Naive B cell (primary cell): ENCODE measurements at places on chromosomes 12 and 14.

DNA sequence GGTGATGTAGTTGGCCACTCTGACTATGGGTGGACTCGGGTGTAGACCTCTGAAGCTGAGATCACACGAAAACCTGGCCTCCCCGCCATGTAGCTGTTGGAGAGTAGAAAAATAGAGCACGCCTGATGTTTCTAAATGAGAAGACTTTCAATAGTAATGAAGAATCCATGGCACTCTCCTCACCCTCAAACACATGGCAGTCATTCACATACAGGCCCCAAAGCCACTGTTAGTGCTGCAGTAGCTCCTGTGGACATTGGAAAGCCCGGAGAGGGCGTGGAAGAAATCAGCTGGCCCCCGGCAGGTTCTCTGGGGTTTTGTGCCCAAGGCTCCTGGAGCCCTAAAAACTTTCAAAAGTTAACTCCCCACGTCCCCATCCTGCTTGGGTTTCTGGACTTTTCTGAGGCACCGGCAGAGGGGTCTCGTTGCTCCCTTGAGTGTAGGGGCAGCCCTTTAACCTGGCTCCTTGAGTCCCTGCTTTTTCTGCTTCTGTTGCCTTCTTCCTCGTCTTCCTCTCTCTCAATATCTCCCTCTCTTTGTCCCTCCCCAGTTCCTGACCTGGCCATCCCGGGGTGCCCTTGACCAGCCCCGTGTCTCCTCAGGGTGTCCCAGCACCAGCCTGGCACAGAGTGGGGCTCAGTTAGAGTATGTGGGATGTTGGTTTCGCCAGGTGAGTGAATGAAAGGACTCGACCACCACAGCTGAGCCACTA is 8.3 kb downstream of the MEG3 start:
- peaks cover 46% of the 10 kb centered on the region for H3K27me3 ChIP-seq
- no peak overlapping the region for H3K4me3 ChIP-seq
- H3K36me3 ChIP-seq = no peaks in the 10 kb centered on the region
- no peak overlapping the region for H3K27ac ChIP-seq

GRCh38 chr12:103886195-103886797 is 43.9 kb upstream of the HSP90B1 start:
- H3K36me3 ChIP-seq = no peaks in the 10 kb centered on the region
- H3K4me1 ChIP-seq = peaks cover 5% of the 10 kb centered on the region
- no peak overlapping the region for H3K4me3 ChIP-seq
- H3K27me3 ChIP-seq = no peaks in the 10 kb centered on the region
- no peak for DNase-seq
- no peak overlapping the region for H3K27ac ChIP-seq

- no peaks in the 10 kb centered on the region for H3K36me3 ChIP-seq
- H3K4me3 ChIP-seq = no peak overlapping the region
- H3K4me1 ChIP-seq = no peaks in the 10 kb centered on the region
- H3K27ac ChIP-seq = no peak overlapping the region
- no peak for DNase-seq
Measured at GRCh38 chr12:105945880-105946279, 192.9 kb downstream of the NUAK1 start.

GRCh38 chr14:104134061-104134965 is 4.1 kb upstream of the KIF26A start:
- H3K27me3 ChIP-seq = peaks cover 19% of the 10 kb centered on the region
- no peak for DNase-seq
- H3K27ac ChIP-seq = no peak overlapping the region
- H3K4me1 ChIP-seq = peaks cover 15% of the 10 kb centered on the region

DNA sequence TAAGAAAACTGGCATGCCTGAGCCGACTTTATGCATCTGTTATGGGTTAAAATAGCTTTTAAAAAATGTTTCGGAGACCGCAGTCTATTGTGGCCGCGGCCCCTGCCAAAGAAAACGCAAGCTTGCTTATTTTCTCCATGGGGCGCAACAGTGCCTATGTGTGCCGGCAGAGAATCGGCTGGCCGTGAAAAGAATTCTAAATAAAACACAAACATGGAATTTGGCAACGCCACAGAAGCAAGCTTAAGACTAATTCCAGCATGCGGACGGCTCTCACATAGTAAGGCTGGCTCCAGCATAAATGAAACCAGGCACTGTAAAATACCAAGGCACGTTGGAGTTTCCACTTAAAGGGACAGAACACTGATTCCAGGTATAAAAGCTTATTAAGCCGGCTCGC is 56.7 kb downstream of the BCL11B start:
- no peak for DNase-seq
- H3K4me3 ChIP-seq = no peak overlapping the region
- H3K27me3 ChIP-seq = no peaks in the 10 kb centered on the region
- no peaks in the 10 kb centered on the region for H3K36me3 ChIP-seq

- H3K36me3 ChIP-seq = peaks cover 37% of the 10 kb centered on the region
- peak; percentile 59 for DNase-seq
- H3K4me1 ChIP-seq = peaks cover 91% of the 10 kb centered on the region
- H3K4me3 ChIP-seq = peak overlapping the region; percentile 78
- no peaks in the 10 kb centered on the region for H3K27me3 ChIP-seq
Measured at GRCh38 chr12:46214668-46215436, 54.0 kb downstream of the SLC38A1 start.
